ENCODE measurements at places on chromosomes 1 and 21. TPM values are rescaled to one million over a fixed set of nuclear protein-coding genes. Genes with fewer than 3 reads are reported as not detected.

NES gene
- total RNA-seq, result 110 TPM

PKLR gene
- not detected for total RNA-seq

IFT25 gene
- 40.3 TPM for total RNA-seq

FCRL5 gene
- total RNA-seq, result not detected

ATP1A4 gene
- total RNA-seq, result not detected

BECN2 gene
- total RNA-seq, result not detected

GJA4 gene
- 0.15 TPM for total RNA-seq

ADORA3 gene
- total RNA-seq, result not detected

C8A gene
- under 0.01 TPM for total RNA-seq

ZBTB8A gene
- 7.1 TPM for total RNA-seq

DNASE2B gene
- total RNA-seq, result not detected

ENTREP3 gene
- total RNA-seq, result 13.4 TPM

FHAD1 gene
- total RNA-seq, result 0.33 TPM

ETV3L gene
- total RNA-seq, result not detected

TRIM58 gene
- total RNA-seq, result under 0.01 TPM

NEXN gene
- total RNA-seq, result 13.1 TPM

TIE1 gene
- total RNA-seq, result 0.17 TPM

ASAP3 gene
- 62.4 TPM for total RNA-seq

SLC35F3 gene
- not detected for total RNA-seq

FAM110D gene
- not detected for total RNA-seq

S100A16 gene
- 277 TPM for total RNA-seq

NECTIN4 gene
- under 0.01 TPM for total RNA-seq

TRABD2B gene
- total RNA-seq, result not detected

NPR1 gene
- 0.58 TPM for total RNA-seq
